ENCODE measurements at places on chromosomes 3 and 15. TPM values are rescaled to one million over a fixed set of nuclear protein-coding genes. Genes with fewer than 3 reads are reported as not detected.
A peak's percentile ranks its signal among the peaks of the same experiment; 100 is the strongest.

Gene ASB14
- not detected for total RNA-seq

Gene EHHADH
- total RNA-seq: 7.4 TPM

Gene CCR8
- total RNA-seq: not detected

DNA sequence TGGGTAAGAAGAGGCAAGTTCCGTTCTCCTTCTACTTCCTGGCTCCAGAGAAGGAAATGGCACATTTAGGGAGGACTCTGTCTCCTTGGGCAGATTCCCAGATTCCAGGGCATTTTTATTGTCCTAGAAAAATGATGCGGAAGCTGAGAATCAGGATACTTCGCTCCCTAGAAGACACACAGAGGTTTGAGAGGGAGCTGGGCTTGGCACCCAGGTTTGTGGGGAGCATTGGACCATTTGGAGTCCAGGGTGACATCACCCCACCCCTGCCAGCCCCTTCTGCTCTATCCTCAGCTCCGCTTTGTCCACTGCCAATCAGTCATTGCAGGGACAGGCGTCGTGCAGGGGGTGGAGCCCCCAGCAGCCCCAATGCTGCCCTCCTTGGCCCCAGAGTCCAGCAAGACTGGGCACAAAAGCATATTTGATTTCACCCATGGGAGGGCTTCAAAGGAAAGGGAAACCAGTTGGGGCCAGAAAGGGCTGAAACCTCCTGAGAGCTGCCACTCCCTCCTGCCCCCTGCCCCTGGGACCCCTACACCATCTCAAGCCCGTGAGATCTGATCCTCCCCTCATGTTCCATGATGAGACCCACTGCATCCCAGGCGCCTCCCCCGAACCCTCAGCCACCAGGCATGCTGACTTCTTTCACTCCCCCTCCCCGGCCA lies 129.8 kb upstream of the MEF2A start:
- DNase-seq: no peak

GRCh38 chr15:62534996-62535395 lies 369.9 kb upstream of the C2CD4B start:
- DNase-seq: no peak

GRCh38 chr15:63243776-63244175 lies 33.6 kb upstream of the APH1B start:
- no peak for DNase-seq

- no peak for DNase-seq
Measured at GRCh38 chr15:77036537-77037387, 34.1 kb downstream of the TSPAN3 start.

- DNase-seq: no peak
Measured at GRCh38 chr3:52080830-52081719, 24.7 kb upstream of the DUSP7 start.

Gene GPR171
- not detected for total RNA-seq

- no peak for DNase-seq
Measured at GRCh38 chr15:64653757-64654156, 121.6 kb downstream of the RBPMS2 start.

DNA sequence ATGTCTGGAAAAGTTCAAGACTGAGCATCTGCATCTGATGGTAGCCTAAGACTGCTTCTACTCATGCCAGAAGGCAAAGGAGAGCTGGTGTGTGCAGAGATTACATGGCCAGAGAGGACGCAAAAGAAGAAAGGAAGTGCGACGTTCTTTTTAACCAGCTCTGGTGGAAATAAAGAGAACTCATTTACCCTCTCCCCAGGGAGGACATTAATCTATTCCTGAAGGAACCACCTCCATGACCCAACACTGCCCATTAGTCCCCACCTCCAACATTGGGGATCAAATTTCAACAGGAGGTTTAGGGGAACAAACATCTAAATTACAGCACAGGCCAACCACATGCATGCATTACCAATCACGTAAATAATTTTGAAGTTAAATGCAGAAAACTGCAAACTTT lies 1.5 kb upstream of the NCK1 start:
- DNase-seq: no peak

GRCh38 chr3:186057594-186057993 lies 51.3 kb downstream of the ETV5 start:
- DNase-seq: peak; percentile 18

DNA sequence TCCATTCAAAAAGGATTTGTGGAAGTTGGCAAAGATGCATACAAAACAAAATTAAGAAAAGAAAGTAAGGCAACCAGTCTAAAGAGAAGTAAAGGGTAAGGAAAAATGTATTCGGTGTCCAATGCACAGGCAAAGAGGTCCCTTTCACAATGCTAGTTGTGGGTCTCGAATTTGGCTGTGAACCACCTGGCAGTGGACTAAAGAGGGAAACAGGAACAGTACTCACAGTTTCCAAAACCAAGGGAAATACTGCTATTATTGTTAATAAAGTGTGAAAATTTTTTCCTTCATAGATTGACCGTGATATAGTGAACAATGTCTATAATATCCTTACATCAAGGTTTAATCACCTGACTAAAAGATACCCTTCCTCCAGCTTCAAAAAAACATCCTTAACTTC lies 57.9 kb downstream of the TNIK start:
- DNase-seq: no peak

Gene CNTN6
- not detected for total RNA-seq

DNA sequence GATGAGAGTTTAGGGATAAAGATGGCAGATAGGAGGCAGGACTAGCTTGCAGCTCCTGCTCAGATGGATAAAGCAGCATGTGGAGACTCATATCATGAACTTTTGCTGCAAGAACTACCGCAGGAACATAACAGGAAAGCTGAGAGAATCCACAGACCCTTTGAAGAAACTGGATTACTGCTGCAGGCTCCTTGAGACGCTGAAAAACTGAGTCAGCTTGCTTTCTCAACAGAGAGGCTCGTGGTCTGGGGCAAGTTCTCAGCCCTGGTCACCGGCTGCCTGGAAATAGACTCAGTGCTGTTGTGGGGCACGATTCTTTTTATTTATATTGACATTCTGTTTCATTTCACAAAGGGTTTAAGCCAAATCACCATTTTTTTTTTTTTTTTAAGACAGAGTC lies 28.8 kb upstream of the TRIM59 start:
- no peak for DNase-seq

DNA sequence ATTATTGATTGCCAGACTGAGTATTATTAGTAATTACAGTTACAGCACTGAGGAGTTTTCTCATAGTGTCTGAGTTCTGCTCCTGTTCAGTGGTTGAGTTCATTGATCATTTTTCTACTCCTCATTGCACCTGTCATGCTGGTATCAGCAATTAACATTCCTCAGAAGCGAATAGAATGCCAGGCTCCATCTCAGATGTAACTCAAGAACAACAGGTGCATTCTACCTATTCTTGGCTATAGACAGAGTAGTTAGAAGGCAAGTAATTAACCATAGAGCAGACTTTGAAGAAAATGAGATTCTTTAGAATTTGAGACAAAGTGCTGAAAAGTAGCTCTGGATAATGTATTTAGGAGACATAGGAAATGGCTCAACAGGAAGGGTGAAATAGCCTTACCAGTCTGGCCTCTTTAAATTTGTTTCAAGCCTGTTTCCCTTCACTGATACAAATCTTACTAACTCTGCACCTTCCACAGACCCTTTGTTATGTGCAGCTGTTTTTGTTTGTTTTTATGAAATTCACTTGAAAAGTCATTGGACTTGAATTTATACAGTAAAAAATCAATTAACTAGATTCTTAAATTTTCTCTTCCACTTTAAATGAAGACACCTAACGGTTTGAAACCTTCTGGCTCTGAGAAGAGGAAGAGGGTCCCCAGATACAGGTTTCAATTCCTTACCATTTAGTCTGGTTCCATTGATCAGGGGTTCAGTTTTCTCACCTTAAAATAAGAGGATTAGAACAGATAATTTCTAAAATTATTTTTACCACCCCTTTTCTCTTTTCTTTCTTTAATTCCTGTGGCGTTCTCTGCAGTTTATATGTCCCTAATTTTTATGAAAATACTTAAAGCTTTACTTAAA lies 109.6 kb downstream of the FNDC3B start:
- no peak for DNase-seq

DNA sequence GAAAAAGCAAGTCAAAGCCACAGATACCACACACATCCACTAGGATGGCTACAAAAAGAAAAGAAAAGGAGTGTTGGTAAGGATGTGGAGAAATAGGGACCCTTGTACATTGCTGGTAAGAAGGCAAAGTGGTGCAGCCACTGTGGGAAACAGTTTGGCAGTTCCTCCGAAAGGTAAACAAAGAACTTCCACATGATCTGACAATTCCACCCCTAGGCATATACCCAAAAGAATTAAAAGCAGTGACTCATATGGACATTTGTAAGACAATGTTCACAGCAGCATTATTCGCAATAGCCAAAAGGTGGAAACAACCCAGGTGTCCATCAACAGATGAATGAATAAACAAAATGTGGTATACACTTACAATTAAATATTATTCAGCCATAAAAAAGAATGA lies 22.2 kb upstream of the GMPPB start:
- peak; percentile 21 for DNase-seq

Gene PTH1R
- total RNA-seq: not detected

DNA sequence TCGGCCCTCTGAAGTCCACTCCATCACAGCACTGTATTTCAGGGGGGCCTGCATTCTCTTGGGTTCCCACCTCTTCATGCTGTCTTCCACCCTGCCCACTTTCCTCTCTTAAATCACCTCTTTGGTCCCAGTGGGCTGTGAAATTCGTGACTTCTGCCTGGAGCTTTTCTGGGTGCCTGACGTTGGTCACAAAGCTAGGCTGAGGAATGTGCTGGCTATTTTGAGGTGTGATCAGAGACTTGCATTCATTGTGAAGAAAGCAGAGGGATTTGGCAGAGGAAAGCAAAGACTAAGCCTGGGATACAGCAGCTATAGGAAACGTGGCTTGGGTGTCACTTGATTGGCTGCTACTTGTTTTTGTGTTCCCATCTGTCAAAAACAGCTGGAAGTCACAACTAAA lies 202.5 kb downstream of the SATB1 start:
- no peak for DNase-seq

Gene VGLL3
- total RNA-seq: 8.4 TPM

DNA sequence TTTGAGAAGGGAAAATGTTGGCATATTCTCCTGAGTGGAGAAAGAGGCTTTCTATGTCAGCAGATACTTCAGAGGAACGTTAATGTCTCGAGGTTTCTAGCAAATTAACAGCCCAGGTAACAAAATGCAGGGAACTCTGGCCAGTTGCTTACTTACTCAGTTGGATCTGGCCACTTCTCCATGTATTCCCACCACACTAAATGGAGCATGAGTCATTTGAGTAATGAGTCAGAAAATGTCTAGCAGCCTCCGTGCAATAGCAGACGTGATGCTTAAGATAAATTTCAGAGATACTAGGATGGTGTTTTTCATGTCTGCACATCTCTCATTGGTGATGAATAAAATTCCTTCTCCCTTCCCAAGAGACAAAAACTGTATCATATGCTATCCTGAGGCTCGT lies 671.5 kb downstream of the FHIT start:
- DNase-seq: no peak

- DNase-seq: no peak
Measured at GRCh38 chr15:63749330-63749942, 84.3 kb downstream of the HERC1 start.

Gene CDHR4
- not detected for total RNA-seq

Gene SLC22A14
- 0.39 TPM for total RNA-seq

GRCh38 chr3:113606539-113607218 lies 74.3 kb downstream of the SIDT1 start:
- DNase-seq: no peak

GRCh38 chr15:87707566-87708130 lies 548.9 kb downstream of the NTRK3 start:
- DNase-seq: no peak
